ENCODE measurements at places on chromosomes 4 and X.

DNA sequence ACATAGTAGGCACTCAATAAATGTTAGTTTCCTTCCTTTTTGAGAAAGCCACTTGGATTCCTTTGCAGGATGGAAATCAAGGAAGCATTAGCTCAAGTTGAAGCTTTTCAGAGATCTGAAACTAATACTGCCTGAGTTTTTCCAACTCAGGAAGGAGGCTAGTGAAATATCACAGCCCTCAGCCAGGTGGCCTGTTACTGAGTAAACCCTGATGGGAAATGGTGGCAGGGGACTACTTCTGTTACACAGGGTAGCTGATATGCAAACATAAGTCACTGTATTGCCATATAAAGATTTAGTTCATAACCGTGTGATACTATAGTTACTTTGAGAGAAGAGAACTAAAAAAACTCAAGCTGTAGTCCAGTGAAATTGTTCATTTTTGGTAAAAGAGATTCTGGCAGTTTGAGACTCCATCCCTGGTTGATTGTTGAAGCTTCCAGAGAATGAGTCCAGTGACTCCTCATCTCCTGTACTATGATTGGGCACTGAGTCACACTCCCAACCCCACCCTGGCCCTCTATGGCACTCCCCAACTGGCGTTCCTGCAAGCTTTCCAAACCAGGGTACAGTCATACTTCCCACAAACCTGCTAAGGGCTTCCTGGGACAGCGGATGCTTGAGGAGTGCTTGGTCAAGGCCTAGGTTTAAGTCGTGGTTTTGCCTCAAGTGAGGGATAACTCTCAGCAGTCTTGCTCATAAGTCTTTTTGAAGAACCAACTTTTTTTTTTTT is 81.8 kb downstream of the MID1IP1 start:
- DNase-seq, result no peak

- peak; percentile 18 for DNase-seq
Observed at GRCh38 chrX:7996414-7996813, 69.2 kb upstream of the PNPLA4 start.

DNA sequence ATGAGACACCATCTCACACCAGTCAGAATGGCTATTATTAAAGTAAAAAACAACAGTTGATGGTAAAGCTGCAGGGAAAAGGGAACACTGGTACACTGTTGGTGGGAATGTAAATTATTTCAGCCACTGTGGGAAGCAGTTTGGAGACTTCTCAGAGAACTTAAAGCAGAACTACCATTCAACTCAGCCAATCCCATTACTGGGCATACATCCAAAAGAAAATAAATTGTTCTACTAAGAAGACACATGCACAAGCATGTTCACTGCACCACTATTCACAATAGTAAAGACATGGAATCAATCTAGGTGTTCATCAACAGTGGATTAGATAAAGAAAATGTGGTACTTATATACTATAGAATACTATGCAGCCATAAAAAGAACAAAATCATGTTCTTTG is 135.0 kb downstream of the REELD1 start:
- DNase-seq, result no peak

DNA sequence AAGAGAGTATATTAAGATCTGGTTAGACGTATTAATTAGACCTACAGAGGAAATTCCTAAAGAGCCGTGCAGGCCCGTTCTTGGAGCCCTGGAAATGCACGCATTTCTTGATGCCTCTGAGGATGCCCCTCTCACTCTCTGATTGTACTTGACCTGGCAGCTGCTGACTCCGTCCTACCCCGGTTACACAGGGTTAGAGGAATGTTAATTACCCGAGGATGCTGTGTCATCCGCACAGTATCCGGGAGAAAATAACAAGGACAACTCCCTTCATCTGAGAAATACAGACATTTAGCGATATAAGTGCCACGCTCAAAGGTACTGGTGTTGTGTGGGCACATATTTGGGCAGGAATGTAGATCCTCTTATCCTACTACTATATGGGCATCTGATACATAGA is 404.6 kb upstream of the FAT1 start:
- DNase-seq, result no peak

DNA sequence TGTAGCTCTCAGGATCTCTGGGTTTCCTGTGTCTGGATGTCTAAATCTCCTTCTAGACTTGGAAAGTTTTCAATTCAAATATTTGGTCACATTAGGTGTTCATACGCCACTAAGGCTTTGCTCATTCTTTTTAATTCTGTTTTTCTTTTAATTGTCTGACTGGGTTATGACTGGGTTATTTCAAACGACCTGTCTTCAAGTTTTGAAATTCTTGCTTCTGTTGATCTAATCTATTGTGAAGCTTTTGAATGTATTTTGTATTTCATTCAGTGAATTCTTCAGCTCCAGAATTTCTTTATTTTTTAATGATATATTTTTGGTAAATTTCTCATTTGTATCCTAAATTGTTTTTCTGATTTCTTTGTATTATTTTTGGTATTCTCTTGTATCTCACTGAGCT is 81.0 kb upstream of the PCDH10 start:
- DNase-seq, result no peak

DNA sequence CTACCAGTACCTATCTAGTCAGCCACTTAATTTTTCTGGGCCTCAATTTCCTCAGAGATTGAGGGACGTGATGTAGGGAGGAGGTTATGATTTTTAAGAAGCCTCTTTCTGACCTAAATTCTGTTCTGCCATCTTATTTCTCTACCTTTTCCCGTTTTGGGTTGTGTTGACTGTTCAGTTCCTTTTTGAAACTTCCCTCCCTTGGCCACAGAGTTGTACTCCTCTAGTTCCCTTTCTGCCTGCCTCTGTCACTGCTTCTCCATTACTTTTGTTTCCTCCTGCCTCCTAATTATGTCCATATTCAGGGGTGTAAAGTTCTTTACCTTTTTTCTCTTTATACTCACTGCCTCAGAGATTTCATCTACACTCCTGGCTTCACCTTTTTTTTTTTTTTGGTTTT is 25.4 kb downstream of the CLCN5 start:
- no peak for DNase-seq

DNA sequence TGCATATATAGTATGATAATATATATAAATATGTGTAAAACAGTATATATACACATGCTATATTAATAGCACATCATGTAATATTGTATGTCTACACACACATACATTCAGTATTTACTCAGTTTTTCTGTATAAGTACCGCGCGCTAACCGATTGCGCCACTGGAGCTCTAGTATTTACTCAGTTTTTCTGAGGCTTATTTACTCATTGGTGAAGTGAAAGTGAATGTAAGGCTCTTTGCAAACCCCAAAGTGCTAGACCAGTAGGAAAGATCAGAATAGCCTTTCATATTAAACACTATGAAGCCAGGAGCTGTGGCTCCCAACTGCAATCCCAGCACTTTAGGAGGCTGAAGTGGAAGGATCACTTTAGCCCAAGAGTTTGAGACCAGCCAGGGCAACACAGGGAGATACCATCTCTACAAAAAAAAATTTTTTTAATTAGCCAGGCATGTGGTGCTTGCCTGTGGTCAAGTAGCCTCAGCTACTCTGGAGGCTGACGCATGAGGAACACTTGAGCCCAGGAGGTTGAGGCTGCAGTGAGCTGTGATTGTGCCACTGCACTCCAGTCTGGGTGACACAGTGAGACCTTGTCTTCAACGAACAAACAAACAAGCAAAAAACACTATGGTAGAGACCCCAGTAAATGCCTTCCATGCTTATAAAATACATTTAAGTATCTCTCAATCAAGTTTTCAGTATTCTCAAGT is 125.8 kb downstream of the KIT start:
- no peak for DNase-seq

GRCh38 chr4:101065346-101065745 is 282.0 kb downstream of the PPP3CA start:
- DNase-seq, result no peak

DNA sequence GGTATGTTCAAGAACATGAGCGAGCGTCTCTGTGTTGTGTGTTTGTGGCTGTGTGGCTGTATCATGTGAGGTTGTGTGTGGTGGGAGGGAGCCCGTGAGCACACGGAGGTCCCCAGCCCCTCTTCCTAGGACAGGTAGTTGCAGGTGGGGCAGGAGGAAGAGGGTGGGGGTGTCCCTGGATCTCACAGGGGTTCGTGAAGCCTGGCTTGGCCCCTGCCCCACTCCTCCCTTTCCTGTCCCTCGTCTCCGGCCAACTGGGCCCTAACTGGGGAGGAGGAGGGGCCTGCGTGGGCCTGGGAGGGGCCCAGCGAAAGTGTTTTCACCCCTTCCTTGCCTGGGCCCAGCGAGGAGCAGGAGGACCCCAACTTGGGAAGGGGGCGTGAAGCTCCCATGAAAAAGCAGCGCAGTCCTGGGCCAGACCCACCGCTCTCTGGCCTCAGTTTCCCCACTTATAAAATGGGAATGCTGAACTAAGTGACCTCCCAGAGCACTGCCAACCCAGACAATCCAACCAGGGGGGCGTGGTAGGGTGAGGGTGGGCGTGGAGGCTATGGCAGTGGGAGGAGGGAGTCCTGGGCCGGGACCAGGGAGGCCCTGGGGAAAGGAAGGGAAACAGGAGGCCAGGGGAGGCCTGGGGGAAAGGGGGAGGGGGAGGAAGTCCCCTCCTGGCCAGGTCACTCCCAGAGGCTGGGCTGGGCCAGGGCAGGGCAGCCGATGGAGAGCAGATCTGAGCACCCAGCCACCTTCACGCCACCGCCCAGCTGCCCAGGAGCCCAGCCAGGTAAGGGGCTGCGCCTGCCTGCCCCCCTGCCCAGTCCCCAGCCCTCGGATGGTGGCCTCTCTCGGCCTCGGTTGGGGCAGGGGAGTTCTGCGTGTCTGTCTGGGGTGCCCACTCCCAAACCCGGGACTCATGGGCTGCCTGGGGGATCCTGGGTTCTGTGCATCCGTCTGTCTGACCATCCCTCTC is at the start of gene AVPR2:
AVPR2 (plus strand) TSS at position 683 of the 967 bp plus-strand sequence. CDS start 473 bp downstream, outside the sequence.
- DNase-seq, result peak; percentile 7

GRCh38 chr4:185992585-185992984 is 76.4 kb upstream of the TLR3 start:
- DNase-seq, result no peak

- no peak for DNase-seq
Observed at GRCh38 chrX:150185766-150186165, 177.4 kb upstream of the MAMLD1 start.

- DNase-seq, result peak; percentile 33
Observed at GRCh38 chr4:143335979-143336780, 496 bp upstream of the GAB1 start.

DNA sequence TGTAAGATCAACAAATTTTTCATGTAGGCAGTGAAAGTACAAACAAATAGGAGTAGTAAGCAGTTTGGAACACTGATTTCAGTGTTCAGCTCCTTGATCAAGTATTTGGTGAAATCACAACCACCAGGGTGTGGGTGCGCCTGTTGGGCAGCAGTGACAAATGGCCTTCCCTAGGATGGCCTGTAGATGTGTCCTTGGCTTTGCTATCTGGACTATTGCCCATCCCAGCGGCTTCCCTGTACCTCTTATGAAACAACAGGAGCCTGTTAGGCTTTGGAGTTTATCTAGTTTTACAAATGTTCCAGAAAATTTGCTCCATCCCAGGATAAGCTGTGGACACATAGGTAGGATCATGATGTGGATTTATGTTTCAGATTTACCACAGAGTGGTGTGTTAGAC is 216.8 kb upstream of the FAT1 start:
- no peak for DNase-seq

DNA sequence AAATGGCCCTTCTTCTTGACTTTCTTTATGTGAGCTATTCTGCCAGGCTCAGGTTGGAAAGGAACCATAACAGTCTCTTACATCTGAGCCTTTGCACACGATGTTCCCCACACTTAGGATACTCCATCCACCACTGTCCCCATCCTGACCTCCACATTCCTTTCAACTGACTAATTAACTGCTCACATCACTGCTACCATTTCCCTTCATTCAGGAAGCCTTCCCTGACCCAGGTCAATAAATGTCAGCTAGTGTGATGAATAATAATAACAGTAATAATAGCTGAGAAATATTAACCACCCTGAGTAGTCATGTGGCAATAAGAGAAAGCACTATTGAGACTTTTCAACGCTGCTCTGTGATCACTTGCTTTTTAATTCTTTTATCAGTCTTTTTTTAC is 291.7 kb downstream of the KCNIP4 start:
- DNase-seq, result no peak

DNA sequence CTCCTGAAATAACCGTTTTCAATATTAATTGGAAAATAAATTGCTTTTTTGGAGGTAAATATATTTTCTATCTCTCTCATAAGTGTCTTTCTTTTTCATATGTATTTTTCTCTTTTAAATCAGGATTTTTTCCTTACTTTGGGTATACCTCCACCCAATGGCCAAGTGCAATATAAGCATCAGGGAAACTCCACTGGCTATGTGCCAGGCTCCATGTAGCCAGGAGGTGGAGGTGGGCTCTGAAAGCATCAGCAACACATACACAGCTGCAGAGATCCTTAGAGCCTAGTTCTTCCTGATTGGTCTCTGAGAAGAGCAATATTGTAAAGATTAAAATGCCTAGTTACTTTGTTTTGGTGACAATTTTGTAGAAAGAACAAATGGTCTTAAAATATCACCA is 3.4 kb downstream of the GABRA2 start:
- no peak for DNase-seq

DNA sequence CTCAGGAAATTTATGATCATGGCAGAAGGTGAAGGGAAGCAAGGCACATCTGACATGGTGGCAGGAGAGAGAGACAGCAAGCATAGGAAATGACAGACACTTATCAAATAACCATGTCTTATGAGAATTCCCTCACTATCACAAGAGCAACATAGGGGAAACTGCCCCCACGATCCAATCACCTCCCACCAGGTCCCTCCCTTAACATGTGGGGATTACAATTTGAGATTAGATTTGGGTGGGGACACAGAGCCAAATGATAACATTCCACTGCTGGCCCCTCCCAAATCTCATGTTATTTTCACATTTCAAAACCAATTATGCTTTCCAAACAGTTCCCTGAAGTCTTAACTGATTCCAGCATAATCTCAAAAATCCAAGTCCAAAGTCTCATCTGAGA is 8.2 kb upstream of the TMA16 start:
- DNase-seq, result no peak

GRCh38 chrX:123830309-123830708 is 29.5 kb upstream of the XIAP start:
- peak; percentile 19 for DNase-seq

- DNase-seq, result no peak
Observed at GRCh38 chr4:80073473-80074008, 512 bp upstream of the ANTXR2 start.

- DNase-seq, result no peak
Observed at GRCh38 chr4:26930964-26931363, 70.3 kb downstream of the STIM2 start.

DNA sequence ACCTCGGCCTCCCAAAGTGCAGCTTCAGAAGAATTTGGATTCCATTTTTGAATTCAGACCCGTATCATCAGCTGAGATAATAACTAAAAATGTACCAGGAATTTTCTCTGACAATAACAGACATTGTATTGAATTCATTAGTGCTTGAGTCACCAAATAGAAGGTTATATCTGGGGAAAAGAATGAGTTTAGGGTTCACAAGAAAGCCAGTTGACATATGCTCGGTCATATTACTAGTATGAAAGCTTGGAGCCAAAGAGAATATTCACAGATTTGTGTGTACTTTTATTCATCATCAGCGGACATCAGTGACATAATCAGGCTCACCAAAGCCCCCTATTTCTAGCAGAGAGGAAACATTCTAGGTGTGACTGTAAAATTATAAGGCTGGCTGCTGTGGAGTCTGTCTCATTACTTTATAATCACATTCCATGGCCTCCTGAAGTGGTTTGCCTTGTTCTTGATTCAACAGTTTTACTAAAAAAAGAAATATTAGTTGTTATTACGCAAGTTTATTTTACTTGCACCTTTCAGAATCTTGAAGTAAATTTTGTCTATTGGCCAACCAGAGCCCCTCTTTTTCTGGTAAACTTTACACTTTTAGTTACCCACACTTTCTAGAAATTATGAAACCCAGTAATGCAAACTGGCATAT is 14.6 kb upstream of the DCTD start:
- DNase-seq, result no peak

Measured in activated CD4-positive, alpha-beta T cell treated with anti-CD3 and anti-CD28 coated beads, Interleukin-2, amount 50 U/mL, for 48 hours (primary cell).